NCI-H69 (cell line): ENCODE measurements at places on chromosomes 2 and 18.

- peak; percentile 90 for DNase-seq
Measured at GRCh38 chr18:5197032-5197434, at the start of gene AKAIN1. Gene AKAIN1 (minus strand): TSS chr18:5197257. CDS start chr18:5197053, 204 bp downstream.

DNA sequence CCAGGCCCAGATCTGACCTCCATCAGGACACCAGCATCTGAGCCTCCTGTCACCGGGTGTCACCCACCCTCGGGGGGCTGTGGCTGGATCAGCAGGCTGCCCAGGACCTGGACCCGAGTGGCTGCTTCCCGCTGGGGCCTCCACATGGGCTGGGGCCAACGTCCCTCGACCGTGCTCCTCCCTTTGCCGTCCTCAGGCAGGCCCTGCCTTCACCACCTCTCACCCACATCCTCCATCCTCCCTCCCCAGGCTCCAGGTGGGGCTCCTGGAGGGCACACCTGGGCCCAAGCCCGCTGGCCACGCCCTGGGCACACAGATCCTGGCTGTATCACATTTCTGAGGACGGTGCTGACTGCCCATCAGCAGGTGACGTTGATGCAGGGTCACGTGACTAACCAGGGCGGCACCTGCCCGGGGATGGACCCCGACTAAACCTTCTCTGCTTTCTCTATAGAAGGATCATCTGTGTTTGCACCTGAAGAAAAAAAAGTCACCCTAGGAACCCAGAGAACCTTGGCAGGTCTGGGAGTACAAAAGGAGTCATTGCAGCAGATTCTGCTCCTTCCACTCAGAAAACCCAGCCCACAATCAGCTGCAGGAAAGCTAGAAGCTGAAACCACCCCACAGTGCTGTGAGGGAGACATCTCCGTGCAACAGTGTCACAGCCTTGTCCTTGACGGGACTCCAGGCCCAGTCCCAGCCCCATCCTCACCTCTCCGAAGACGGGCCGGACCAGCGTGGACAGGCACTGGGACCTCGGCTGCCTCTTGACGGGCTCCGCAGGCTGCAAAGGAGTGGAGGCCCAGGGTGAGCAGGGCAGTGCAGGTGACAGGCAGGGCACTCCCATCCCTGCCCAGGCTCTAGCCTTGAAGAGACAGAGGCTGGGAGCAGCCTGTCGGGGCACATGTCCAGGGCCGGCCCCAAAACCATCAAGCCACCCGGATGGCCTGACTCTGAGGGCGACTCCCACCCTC is 11.2 kb downstream of the STK25 start:
- DNase-seq, result peak; percentile 48

DNA sequence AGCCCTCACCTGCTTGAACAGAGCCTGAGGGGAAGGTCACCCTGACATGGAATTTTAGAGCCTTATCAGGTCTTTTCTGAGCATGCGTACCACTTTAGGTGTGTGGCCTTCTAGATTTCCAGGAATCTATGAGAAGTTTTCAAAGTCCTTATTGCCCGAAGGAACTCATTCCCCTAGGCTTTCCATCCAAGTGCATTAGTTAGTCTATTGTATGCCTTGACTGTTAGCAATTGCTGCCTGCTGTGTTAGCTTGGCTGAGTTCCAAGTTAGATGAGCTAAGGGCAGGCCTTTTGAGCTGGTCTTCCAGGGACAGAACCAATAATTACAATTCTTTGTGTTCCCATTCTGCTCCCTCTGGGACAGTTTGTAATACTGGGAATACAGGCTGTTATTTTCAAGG is 30.8 kb upstream of the PUM2 start:
- peak; percentile 95 for DNase-seq

GRCh38 chr2:18475884-18476283 is 84.6 kb downstream of the RDH14 start:
- DNase-seq, result no peak

GRCh38 chr2:105087273-105087672 is 49.4 kb downstream of the MRPS9 start:
- DNase-seq, result no peak

DNA sequence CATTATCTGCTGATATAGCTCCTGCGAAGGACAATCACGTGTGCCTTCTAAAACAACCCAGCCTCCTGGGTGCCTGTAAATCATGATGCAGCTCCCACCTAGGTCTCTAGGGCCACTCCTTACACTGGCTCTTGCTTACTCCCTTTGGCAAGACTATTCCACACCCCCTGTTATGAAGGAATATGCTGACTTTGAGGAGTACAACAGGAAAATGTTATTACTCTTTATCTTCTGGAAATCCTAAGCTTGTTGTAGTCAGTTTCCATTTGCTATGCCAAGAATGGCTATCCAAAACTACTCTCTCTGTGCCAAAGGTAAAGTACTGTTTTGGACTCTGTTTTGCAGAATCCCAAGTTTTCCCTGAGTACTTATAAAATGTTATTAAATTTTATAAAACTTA is 7.7 kb downstream of the SGO2 start:
- DNase-seq, result no peak

DNA sequence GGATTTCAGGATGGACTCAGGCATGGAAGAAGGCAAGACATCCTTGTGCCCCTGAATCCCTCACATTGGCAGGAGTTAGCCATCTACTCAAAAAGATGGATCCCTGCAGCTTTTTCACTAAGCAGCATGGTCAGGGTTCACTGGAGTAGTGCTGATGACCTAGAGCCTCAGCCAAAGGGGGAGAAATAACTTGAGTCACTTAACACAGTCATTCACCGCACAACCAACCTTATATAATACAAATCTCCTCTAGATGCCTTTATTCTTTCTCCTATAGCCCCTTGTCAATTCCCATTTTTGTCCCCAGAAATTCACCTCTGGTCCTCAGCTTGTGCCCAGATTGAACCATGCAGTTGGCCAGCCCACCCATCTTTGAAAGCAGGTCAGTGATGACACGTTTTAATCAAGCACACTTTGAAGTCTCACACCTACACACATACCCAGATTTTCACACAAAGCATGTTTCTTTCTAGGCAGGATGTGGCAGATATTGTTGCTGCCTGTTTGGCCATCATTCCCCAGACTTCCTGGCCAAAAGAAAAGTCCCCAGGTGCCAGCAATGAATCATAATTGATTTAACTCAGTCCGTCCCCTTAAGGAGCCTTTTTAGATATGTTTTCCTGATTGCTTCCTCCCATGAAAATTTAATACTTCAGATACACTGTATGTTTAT is 84.2 kb downstream of the LBH start:
- DNase-seq, result no peak

- peak; percentile 69 for DNase-seq
Measured at GRCh38 chr2:233976690-233977294, 59.6 kb downstream of the TRPM8 start.

DNA sequence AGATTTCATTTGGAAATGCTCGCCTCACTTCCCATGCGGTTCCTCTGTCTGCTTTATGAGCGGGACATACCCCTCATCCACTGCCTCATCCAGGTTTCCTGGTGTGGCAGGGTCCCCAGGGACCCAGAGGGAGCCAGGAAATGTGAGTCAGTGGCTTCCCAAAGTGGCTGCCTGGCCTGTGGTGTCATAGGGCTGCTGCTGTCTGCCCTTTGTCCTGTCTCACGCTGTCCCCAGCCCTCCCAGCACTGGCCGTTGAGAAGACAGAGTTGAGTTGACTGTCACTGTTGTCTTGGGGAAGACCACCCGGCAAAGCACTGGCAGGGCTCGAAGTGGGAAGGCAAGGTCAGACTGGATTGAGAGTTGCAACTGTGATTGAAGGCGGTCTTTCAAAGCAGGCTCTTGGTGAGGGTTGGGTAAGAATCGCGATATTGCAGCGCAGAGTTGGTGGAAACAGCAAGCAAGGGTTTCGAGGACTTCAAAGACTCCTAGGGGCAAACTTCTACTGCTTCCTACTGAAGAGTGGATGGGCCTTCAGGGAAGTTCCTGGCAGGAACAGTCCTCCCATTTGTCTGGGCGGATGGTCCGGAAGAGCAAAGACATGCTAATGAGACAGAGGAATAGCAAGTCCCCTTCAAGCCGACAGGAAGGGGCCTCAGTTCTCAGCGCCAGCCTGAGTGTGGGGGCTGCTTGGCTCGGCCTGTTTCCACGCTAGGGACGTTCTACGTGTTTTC is 33.9 kb downstream of the RAB31 start:
- DNase-seq, result peak; percentile 65

GRCh38 chr2:233714121-233714520 is 1.4 kb downstream of the UGT1A5 start:
- DNase-seq, result no peak

DNA sequence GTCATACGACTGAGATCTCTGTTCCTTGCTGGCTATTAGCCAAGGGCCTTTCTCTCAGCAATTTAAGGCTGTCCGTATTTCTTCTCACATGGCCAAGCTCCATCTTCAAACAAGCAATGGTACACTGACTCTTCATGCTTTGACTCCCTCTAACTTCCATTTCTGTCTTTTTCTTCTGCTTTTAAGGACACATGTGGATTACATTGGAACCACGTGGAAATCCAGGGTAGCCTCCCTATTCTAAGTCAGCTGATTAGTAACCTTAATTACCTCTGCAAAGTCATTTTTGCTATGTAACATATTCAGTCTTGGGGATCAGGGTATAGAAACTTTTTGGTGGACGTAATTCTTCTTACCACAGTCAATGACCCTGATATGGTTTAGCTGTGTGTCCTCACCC is 41.5 kb upstream of the ZNF396 start:
- DNase-seq, result no peak

DNA sequence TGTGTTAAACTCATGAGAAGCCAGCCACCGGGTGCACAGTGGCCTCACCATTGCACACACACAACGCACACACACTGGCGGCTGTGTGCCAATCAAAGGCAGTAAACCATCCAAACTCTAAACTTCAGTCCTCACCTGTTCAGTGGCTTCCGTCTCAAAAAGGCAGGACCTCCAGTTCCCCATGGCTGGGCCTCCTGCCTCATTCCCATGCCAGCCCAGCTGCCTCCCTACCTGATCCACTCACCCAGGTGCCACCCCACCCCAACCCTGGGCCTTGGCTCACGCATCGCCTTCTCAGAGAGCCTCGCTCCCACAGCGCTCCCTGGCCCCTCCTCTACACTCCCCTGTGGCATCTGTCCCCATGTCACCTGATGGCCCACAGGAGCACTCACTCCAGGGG is 190.9 kb downstream of the EIPR1 start:
- DNase-seq, result no peak

DNA sequence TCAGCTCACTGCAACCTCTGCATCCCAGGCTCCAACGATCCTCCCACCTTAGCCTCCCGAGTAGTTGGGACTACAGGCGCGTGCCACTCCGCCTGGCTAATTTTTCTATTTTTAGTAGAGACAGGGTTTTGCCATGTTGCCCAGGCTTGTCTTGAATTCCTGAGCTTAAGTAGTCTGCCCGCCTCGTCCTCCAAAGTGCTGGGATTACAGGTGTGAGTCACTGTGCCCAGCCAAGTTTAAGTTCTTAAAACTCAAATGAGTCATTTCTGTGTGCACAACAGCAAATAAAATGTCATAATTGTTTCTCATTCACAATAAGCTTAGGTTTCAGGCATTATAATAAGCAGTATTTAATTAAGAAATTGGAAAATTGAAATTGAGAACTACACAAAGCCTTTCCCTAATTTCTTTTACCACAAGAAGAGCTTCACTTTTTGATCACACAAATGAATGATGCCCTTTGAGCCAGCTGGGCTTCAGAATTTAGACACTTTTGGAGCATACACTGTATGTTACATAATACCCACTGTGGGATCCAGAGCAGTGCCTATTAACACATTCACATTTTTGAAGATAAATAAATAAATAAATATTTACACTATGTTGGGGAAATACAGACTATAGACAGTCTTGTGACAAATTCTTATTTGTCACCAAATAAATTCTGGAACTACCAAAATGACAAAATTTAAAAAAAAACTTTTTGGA is 8.6 kb upstream of the ME2 start:
- DNase-seq, result peak; percentile 55

DNA sequence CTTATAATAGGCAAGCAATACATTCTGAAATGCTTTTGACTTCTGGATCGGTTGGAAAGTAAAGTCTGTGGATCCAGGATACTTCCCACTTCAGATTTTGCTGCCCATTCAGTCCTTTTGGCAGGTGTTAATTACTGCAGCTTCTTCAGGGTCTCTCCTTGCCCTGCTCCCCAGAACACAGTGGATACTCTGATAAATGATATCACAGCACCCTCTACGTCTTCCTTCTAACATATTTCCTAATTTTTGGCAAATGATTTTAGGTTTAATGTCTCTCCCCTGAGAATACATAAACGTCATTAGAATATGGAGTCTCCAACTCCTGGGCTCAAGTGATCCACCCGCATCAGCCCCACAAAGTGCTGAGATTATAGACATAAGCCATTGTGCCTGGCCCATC is 249.8 kb downstream of the NYAP2 start:
- peak; percentile 28 for DNase-seq

DNA sequence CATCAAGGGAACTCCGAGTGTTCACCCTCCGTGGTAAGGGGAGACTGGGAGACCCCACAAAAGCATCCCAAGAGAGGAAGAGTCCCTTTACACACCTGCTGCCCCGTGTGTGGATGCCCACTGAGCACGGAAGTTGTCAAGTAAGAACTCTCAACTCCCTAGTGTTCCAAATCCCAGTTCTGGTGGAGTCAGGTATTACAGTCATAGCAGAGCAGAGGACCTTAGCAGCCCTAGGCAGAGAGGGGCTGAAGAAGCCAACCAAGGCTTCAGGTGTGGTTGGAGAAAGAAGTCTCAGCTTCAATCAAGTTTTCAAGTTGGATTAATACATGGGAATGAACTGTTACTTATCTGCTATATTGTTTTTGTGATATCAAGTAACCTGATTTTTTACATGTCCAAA is 512.5 kb downstream of the RNF144A start:
- DNase-seq, result peak; percentile 3

DNA sequence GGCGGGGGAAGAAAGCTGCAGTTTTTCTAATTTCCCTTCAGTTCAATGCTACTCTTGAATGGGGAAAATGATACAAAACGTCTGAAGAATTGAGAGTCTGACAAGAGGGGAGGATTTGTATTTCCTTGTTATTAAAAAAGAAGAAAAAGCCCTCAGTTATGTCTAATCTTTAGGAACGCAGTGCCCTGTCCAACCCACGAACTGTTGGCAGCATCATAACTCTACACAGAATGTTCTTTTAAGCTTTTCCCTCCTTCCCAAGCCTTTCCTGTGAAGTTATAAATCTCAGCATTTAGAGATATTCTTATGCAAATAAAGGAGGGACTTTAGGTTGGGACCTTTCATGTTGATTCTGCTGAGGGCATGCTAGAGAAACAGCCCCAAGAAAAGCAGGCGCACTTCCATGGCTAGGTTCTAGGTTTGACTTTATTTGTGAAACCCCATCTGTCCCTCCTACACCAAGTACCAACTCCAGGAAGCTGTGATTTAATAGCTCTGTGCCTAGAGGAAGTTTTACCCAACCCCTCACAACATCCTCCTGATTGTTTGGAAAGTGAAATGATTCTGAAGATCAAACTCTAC is 288.6 kb downstream of the SETBP1 start:
- DNase-seq, result peak; percentile 28

- DNase-seq, result no peak
Measured at GRCh38 chr2:164697688-164698461, 76.6 kb upstream of the GRB14 start.

DNA sequence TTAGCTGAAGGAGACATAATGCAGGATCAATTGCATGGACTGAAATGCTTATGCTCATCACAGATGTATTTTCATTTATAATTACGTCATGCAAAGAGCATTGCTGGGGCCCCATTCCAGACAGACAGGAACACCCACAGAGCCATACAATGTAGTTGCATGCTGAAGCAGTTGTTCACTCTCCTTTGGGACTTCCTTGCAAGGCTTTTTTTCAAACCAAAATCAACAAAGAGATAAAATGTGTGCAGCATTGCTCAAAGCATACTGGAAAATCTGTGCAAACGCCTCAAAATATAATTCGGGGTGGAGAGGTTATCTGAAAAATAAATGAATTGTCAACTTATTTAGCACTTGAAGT is 463.2 kb downstream of the CDH2 start:
- DNase-seq, result peak; percentile 77
